ENCODE measurements at places on chromosomes 12 and 14.

DNA sequence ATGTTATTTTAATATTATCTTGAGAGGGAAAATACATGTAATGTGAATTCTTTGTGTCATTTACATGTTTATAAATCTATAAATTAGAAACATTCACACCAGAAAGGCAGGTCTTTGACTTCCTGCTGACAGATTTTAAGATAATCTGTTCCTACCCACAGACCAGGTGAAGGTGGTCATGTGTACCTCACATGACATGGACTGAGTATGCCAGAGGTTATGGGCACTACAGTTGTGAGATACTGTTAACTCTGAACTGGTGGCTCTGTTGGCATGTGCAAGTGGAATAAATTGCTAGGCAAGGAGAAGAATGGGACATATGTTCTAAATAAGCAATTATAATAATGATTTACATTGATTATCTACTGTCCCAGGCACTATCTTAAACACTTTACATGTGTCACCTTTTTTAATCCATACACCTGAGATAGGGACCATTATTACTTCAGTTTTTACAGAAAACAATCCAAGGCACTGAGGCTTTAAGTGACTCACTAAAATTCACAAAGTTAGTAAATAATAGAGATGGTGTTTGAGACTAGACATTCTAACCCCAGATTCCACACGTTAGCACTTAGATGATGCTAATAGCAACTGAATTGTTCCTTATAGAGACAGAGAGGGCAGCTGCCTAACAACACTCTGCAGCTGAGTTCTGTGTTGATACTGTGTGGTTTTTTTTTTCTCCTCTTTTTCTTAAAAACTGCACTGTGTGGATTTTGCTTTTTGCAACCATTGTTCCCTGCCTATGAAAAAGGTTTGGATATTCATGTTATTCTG lies 23.8 kb downstream of the SLC16A7 start:
- DNase-seq = no peak
- no peaks in the 10 kb centered on the region for H3K36me3 ChIP-seq
- no peaks in the 10 kb centered on the region for H3K27me3 ChIP-seq
- H3K4me3 ChIP-seq = peak overlapping the region; percentile 9

GRCh38 chr12:53518381-53518780 lies 11.1 kb upstream of the NPFF start:
- H3K27me3 ChIP-seq = no peaks in the 10 kb centered on the region
- no peak overlapping the region for H3K27ac ChIP-seq
- no peak overlapping the region for H3K4me3 ChIP-seq
- H3K4me1 ChIP-seq = peaks cover 6% of the 10 kb centered on the region
- no peak for DNase-seq
- H3K36me3 ChIP-seq = peaks cover 87% of the 10 kb centered on the region

- no peaks in the 10 kb centered on the region for H3K36me3 ChIP-seq
- no peaks in the 10 kb centered on the region for H3K27me3 ChIP-seq
- peaks cover 5% of the 10 kb centered on the region for H3K4me1 ChIP-seq
- no peak overlapping the region for H3K4me3 ChIP-seq
- no peak for DNase-seq
Observed at GRCh38 chr12:89389755-89390661, 37.7 kb upstream of the DUSP6 start.

GRCh38 chr12:27782481-27782880 lies 2.4 kb upstream of the MANSC4 start:
- no peak for DNase-seq
- H3K4me1 ChIP-seq = peaks cover 30% of the 10 kb centered on the region
- no peak overlapping the region for H3K27ac ChIP-seq
- no peaks in the 10 kb centered on the region for H3K36me3 ChIP-seq
- H3K27me3 ChIP-seq = no peaks in the 10 kb centered on the region

DNA sequence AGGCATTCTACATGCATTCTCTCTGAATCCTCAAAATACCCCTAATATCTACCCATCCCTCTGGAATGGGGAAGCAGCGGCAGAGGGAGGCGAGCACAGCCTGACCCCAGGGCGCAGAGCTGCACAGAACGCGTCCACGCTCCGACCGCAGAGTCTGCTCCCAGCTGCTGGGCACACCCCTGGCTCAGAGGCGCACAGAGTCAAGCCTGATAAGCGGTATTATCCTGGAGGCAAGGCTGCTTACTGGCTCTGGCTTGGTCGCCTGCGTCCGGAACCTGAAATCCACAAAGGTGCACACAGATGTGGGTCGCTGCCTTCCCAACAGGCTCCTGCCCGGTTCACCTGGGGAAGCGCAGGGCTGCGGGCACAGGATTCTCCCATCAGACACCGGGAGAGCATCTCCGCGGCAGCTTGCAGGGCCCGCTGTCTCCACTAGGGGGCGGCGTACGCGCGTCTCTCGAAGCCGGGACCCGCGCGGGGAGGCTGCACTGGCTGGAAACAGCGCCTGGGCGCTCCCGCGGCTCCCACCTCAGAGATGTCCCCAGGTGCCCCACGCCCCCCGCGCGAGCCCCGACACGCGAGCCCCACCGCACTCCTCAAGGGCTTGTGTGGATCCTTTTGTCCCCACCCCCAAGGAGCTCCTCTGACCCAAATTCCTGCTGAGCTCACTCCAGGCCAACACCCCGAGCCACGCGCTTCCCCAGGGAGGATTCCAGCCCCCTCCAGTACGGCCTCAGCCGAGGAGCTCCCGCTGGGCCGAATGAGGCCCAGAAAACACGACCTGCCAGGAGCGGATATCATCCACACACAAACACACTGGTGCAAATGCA lies 120.1 kb upstream of the FZD10 start:
- no peak overlapping the region for H3K27ac ChIP-seq
- peak; percentile 48 for DNase-seq
- no peak overlapping the region for H3K4me3 ChIP-seq
- no peaks in the 10 kb centered on the region for H3K36me3 ChIP-seq

DNA sequence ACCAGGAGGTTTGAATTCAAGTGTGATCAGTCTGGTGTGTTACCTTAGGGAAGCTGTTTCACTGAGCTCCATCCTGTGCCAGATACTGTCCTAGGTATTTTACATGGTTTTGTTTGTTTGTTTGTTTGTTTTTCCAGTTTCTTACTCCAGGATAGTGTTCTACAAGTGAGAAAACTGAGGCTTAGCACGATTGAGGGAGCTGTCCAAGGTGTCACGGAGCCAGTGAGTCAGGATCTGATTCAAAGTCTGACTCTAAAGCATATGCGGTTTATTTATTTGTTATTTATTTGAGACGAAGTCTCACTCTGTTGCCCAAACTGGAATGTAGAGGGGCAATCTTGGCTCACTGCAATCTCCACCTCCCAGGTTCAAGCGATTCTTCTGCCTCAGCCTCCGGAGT lies 79.7 kb upstream of the GNG2 start:
- H3K27me3 ChIP-seq = no peaks in the 10 kb centered on the region
- H3K4me3 ChIP-seq = no peak overlapping the region
- H3K4me1 ChIP-seq = peaks cover 18% of the 10 kb centered on the region
- no peak for DNase-seq

Data from adrenal gland (tissue), 19 donors.